ENCODE measurements at places on chromosomes 11 and 22.

DNA sequence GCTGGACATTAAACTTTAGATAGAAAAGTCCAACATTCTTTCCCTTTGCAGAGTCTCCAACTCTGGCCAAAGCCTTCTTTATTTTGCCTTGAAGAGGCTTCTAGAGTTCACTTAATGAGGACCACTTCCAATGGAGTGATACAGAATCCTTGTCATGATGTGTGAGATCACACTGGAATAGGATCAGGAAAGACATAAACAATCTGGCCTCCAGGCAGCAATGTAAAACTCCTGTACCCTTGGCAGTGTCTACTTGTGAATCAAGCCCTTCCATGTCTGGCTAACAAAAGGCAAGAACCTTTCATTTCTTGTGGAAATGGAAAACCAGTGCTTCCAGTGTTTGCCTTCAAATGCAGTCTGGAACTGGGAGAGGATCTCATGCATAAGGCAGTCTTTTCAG, 56.5 kb upstream of the FIBIN start:
- DNase-seq, result no peak

- no peak for DNase-seq
Observed at GRCh38 chr11:58506935-58507334, 970 bp downstream of the OR5B21 start.

- no peak for DNase-seq
Observed at GRCh38 chr11:637593-638521, 788 bp downstream of the DRD4 start.

DNA sequence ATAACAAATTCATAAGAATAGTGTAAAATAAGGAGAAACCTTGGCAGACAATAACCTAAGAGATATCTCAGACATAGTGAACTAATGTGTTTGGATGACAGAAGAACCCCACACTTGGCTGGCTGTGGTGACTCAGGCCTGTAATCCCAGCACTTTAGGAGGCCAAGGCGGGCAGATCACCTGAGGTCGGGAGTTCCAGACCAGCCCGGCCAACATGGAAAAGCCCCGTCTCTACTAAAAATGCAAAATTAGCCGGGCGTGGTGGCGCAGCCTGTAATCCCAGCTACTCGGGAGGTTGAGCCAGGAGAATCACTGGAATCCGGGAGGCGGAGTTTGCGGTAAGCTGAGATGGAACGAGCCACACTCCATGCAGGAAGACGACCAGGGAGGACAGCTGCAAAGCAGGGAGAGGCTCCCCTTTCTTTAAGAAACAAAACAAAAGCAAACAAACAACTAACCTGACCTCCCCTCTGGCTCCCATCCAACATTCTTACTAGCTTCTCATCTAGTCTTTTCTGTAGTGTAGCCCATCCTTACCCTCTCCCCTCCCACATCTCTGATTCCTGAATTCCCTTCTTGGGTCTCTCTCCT, 84.2 kb downstream of the ZNF280B start:
- no peak for DNase-seq

DNA sequence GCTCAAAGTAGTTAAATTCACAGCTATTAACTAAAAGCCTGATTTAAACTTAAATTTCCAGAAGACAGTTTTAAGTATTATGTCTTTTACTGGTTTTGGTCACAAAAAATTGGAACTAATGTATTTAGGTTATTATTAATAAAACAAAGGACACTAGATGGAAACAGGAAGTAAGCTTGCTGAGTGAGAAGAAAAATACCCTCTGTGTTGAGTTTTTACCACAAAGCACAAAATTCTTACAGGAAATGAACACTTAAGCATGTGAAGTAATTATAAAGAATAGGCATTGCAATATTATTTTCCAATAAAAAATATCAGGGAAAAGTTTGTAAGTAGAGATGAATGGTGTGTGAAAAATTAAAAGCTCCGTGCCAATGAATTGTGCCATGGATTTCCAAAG, 46.3 kb downstream of the PIK3C2A start:
- DNase-seq, result no peak

DNA sequence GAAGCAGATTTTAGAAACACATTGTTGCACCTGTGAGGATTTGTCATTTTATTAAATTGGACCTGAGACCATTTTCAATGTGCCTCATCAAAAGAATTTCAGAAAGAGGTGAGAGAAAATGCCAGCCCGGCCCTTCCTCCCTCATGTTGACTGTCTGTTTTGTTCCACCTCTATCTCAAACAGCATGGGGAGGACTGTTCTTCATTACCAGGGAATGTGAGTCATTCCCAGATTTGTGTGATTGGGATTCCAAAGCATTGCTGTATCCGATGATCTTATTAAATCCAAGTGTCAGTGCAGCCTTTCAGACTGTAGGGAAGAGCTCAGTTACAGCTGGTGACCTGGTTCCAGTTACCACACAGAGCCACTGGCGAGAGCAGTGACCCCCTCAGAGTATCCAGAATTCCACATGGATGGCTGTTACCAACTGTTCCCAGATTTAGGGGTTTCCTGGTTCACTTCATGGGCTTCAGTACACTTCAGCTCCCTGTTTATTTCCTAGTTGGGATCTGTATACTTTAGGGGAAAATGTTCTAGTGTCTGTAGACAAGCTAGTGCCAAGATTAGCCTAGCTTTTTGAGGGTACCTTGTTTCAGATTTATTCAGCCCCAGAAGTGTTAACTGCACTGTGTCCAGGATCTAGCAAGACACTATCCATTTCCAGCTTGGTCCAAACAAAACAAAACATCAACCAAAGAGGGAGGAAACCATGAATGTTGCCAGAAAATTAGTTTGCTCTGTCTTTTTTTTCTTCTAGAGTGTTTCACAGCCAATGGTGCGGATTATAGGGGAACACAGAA, 20.9 kb downstream of the KREMEN1 start:
- DNase-seq, result no peak

GRCh38 chr22:19746726-19747125, 13.9 kb upstream of the TBX1 start:
- DNase-seq, result no peak

- DNase-seq, result no peak
Observed at GRCh38 chr11:119785131-119785530, 56.1 kb upstream of the NECTIN1 start.

- peak; percentile 37 for DNase-seq
Observed at GRCh38 chr11:6402061-6402470, 11.8 kb downstream of the SMPD1 start.

- DNase-seq, result no peak
Observed at GRCh38 chr11:19328586-19329311, 88.0 kb upstream of the E2F8 start.

DNA sequence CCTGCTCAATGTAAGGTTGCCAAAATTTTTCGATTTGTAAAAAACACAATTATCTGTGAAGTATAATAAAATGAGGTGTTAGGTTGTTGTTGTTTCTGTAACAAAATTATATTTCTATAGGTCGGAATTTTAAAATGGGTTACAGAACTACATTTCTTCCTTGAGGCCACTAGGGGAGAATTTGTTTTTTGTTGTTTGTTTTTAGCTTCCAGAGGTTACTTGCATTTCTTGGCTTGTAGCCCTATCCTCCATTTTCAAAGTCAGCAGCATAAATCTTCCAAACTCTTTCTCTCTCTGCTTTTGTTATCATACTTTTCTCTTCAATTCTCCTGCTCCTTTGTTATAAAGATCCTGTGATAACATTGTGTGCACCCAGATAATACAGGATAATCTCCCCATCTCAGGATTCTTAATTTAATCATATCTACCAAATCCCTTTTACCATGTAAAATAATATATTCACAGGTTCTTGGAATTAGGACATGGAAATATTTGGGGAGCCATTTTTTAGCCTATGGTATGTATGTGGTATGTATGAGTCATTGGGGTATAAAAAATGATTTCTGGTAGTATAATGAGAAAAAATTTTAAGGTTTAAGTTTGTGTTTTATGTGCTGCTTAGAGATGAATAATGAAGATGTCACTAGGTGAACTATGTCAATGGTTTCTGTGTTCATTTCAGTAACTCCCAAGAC, 9.4 kb upstream of the PATL1 start:
- DNase-seq, result no peak

GRCh38 chr11:116548256-116548655, 224.5 kb downstream of the BUD13 start:
- DNase-seq, result no peak

- DNase-seq, result peak; percentile 41
Observed at GRCh38 chr11:4181782-4182721, 87.5 kb downstream of the RRM1 start.

- no peak for DNase-seq
Observed at GRCh38 chr11:13280092-13280722, 2.6 kb downstream of the BMAL1 start.

DNA sequence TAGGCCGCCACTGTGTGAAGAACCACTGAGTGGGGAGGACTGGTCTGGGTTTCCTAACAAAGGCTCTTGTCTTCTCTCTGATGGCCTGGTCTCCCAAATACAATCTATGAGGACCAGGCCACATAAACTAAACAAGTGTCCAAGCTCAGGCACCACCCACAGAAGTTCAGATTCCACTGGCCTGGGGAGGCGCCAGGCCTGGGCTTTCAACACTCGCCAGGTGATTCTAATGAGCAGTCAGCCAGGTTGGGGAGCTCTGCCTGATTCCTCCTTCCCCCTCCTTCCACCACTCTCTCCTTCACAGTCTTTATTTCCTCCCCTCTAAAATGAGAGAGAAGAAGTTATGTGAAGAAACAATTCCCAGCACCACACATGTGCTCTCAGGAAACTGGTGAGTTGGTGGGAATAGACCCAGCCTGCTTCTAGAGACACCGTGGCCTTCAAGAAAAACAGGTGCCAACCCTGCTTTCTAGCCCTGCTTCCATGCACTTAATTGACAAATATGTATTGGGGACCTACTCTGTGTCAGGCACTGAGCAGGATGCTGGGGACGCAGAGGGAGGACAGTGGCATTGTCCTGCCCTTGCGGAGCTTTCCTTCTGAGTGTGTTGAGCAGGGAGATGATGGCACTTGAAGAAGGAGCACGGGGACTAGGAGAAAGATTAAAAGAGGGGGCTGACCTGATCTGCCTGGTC, 242.5 kb downstream of the TENM4 start:
- DNase-seq, result no peak

- no peak for DNase-seq
Observed at GRCh38 chr11:112630496-112630895, 330.7 kb upstream of the NCAM1 start.

DNA sequence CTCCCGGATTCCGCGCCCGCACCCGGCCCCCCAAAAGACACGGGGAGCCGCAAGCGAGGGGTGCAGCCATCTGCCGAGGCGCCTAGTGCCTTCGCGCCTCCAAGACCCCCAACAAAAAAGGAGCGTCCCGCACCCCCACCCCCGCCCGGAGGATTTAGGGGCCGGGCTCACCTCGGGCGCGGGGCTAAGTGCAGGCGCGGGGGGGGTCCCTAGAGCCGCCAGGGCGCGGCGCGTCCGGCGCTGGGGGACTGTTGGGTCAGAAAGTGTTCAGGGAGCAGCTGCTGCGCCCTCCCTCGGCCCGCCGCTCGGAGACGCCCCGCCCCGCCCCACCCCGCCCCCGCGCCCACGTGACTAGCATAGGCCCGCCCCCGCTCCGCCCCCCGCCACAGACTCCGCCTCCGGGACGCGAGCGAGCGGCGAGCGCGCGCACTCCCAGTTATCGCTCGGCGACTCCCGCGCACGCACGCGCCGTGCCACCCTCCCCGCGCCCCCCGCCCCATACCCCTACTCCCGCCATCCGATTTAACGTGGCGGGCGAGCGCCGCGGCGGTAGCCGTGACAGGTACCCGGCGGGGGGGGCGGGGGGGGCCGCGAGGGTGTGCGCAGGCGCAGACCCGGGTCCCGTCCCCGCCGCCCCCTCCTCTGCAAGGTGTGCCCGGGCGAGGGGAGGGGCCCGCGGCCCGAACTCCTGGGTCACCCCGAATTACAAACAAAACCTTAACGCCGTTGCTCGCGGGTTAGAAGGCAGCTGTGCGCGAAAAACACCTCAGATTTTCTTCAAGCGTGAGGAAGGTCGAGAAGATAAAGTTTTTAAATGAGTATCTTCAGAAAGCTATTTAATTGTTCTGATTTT, 56.2 kb downstream of the KCNJ4 start:
- DNase-seq, result peak; percentile 80

DNA sequence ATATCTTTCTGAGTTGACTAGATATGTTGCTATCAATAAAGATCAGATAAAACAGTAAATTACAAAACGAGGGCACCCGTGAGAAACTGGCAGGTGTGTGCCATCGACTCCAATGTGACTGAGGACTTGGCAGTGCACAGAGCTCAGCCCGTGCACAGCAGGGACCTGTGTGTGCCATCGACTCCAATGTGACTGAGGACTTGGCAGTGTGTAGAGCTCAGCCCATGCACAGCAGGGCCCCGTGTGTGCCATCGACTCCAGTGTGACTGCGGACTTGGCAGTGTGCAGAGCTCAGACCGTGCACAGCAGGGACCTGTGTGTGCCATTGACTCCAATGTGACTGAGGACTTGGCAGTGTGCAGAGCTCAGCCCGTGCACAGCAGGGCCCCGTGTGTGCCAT, 347.2 kb upstream of the B3GAT1 start:
- DNase-seq, result no peak

- no peak for DNase-seq
Observed at GRCh38 chr11:63920126-63920938, 3.4 kb upstream of the RCOR2 start.

DNA sequence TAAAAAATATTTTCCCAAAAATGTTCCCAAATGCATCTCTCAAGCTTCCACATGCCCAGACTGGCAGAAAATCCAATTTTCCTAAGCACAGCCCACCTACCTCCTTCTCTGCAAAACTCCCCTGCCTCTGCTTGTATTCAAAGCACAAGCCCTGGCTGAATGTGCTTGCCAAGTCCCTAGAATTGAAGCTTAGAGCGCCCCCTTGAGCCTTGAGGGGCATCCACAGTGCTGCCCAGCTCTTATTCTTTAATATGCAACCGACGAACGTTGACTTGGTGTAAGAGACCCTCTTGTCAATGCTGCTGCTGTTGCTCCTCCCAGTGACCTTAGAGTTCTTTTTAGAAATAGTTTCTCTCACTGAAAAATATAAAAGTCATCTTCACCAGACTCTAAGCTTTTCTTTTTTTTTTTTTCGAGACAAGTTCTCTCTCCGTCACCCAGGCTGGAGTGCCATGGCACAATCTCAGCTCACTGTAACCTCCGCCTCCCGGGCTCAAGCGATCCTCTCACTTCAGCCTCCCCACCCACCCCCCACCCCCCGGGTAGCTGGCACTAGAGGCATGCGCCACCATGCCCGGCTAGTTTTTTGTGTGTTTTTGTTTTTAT, 63.5 kb upstream of the CAPRIN1 start:
- peak; percentile 67 for DNase-seq

All from activated naive CD8-positive, alpha-beta T cell treated with anti-CD3 and anti-CD28 coated beads for 36 hours (primary cell).